Uterus (tissue), 4 donors: ENCODE measurements at places on chromosomes 1 and 21. TPM values are rescaled to one million over a fixed set of nuclear protein-coding genes. Genes with fewer than 3 reads are reported as not detected.
A peak's percentile ranks its signal among the peaks of the same experiment; 100 is the strongest.

GRCh38 chr1:52629325-52629643 lies 3.7 kb upstream of the SHISAL2A start:
- peaks cover 5% of the 10 kb centered on the region for H3K27me3 ChIP-seq
- H3K4me1 ChIP-seq, result peaks cover 4% of the 10 kb centered on the region
- H3K36me3 ChIP-seq, result no peaks in the 10 kb centered on the region
- no peak for DNase-seq
- no peak overlapping the region for H3K4me3 ChIP-seq

DNA sequence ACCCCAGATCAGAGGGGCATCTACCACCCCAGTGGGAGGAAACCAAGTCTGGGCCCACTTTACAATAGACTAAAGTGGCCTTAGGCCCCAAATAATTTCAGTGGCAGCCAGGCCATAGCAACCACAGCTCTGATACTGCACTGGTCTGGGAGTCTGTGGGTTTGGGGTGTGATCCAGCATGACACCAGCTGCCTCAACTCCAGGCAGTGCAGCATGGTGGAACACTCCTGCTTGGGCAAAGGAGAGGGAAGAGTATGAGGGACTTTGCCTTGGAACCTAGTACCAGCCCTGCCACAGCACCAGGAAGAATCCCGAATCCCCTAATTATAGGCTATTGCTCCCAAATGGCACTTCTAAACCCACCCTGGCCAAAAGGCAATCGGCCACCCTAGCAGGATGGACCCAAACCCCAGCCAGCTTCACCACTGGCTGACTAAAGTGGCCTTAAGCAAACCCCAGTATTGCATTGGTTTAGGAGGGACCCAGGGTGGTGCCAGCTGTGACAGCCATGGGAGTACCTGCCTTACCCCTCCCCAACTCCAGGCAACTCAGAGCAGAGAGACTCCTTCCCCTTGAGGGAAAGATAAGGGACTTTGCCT lies 47.1 kb downstream of the PACC1 start:
- no peaks in the 10 kb centered on the region for H3K36me3 ChIP-seq
- H3K27ac ChIP-seq, result no peak overlapping the region
- no peaks in the 10 kb centered on the region for H3K27me3 ChIP-seq

DNA sequence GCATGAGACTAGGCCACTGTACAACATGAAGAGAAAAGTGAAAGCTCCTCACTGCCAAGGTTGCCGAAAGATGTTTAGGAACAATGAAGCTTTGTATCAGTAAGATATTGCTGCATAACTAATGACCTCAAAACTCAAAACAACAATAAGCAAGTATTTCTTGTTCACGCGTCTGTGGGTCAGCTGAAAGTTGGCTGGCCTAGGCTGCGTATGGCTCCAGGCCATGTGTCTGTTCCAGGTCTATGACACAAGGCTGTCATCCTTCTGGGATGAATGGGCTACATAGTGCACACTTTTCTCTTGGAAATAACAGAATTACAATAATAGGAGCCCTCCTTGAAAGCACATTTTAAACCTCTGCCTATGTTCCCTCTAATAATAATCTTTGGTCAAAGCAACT lies 515.9 kb downstream of the PLPP3 start:
- no peak for DNase-seq
- H3K27me3 ChIP-seq, result no peaks in the 10 kb centered on the region
- no peak overlapping the region for H3K4me3 ChIP-seq
- no peaks in the 10 kb centered on the region for H3K4me1 ChIP-seq
- H3K36me3 ChIP-seq, result no peaks in the 10 kb centered on the region
- H3K27ac ChIP-seq, result no peak overlapping the region

DNA sequence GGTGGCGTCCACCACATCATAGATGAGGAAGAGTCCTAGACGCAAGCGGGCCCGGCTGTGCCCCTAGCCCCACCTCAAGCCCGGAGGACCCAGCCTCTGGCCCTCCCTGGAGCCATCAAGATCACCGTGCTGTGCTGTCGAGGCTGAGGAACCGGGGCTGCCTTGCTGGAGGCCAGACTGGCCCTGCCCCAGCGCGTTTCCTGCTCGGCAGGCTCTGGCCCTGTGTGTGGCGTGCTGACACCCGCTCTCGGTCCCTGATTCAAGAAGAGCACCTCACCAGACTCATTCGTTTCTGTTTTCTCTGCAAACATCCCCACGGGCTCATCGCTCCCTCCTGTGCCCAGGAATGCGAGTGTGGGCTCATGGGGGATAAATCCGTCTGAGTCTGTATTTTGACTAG lies 51.1 kb downstream of the GLIS1 start:
- H3K27ac ChIP-seq, result no peak overlapping the region
- no peak for DNase-seq
- no peaks in the 10 kb centered on the region for H3K4me1 ChIP-seq
- H3K27me3 ChIP-seq, result no peaks in the 10 kb centered on the region
- no peak overlapping the region for H3K4me3 ChIP-seq
- no peaks in the 10 kb centered on the region for H3K36me3 ChIP-seq

DNA sequence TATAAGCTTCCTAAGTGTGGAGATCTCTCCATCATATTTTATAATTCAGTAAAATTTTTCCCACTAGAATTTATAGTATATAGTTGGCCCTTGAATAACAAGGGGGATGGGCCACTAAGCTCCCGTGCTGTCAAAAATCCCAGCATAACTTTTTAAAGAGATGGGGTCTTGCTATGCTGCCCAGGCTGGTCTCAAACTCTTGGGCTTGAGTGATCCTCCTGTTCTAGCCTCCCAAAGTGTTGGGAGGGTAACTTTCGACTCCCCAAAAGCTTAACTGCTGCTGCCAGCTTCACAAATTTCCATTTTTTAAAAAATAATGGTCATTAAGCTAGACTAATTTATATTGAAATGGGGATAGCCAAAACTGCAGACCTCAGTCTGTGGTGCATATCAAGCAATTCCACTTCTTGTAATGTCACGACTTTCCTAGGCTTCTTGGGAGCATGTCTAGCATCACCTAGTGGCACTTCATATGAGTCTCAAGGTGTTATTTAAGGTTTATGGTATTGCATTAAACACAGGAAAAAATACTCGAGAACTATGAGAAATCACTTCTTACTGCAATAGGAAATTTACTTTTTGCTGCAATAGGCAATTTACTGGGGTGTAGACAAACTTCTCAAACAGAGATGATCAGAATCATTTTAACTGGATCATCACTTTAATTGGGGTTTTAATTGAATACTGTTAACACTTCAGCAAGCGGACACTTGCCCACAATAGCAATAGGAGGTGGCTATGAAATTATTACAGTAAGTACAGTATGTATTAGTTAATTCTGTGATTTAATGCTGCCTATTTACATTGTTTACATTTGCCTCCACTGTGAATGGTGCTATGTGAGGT lies 19.3 kb upstream of the ACTA1 start:
- H3K36me3 ChIP-seq, result no peaks in the 10 kb centered on the region
- no peaks in the 10 kb centered on the region for H3K27me3 ChIP-seq
- H3K27ac ChIP-seq, result no peak overlapping the region
- no peaks in the 10 kb centered on the region for H3K4me1 ChIP-seq
- H3K4me3 ChIP-seq, result no peak overlapping the region

DNA sequence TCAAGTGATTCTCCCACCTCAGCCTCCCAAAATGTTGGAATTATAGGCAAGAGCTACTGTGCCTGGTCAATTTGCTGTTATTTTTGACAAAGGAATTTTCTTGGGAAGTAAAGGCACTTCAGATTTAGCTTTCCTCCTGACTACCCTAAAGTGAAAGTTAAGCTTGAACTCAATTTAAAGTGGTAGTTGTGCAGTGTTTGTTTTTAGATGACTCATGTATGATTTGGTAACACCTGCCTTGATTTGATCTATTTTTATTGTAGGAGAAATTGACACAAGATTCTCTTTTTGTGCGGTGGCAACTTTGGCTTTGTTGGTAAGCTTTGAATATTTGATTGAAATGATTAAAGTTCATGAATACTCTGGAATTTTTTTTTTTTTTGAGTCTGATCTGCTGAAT lies 5.0 kb downstream of the RABGGTB start:
- H3K4me3 ChIP-seq, result no peak overlapping the region
- H3K27me3 ChIP-seq, result no peaks in the 10 kb centered on the region
- no peak for DNase-seq
- peaks cover 9% of the 10 kb centered on the region for H3K4me1 ChIP-seq
- H3K36me3 ChIP-seq, result no peaks in the 10 kb centered on the region
- no peak overlapping the region for H3K27ac ChIP-seq

DNA sequence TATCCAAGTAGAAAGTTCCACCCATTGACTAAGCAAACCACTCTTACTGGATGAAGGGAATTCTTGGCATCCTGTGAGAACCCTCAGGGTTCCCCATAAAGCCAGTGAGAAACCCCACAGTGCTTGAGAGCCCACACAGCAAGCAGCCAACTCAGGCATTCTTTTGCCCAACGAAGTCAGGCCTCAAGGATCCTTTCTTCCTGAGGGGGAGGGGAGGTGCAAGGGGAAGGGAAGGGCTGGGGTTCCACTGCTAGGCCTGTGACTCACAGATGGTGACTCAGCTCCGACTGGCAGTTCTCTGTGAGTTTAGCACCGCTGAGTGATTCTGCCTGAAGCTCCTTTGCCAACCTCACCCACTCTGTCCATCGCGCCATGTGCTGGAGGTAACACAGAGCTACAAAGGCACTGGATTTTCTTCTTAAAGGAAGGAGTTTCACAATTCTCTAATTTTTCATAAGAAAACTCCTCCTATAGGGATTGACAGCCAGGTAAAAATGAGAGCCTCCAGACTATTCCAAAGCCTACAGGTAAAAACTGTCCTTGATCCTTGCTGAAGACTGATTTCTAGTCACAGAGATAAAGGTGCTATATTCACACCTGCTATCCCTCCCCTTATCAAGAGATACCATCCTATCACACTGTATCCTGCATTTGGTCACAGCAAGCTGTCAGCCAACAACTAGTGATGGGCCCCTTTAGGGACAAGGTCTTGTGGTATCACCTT lies 4.8 kb downstream of the ENO1 start:
- H3K4me1 ChIP-seq, result peaks cover 11% of the 10 kb centered on the region
- peak; percentile 68 for DNase-seq
- H3K36me3 ChIP-seq, result no peaks in the 10 kb centered on the region
- H3K4me3 ChIP-seq, result no peak overlapping the region

The STIL gene
- total RNA-seq, result 1.8 TPM

GRCh38 chr1:59352065-59352464 lies 55.2 kb downstream of the FGGY start:
- no peak overlapping the region for H3K4me3 ChIP-seq
- peaks cover 8% of the 10 kb centered on the region for H3K4me1 ChIP-seq
- H3K27ac ChIP-seq, result no peak overlapping the region
- DNase-seq, result no peak
- H3K27me3 ChIP-seq, result no peaks in the 10 kb centered on the region

DNA sequence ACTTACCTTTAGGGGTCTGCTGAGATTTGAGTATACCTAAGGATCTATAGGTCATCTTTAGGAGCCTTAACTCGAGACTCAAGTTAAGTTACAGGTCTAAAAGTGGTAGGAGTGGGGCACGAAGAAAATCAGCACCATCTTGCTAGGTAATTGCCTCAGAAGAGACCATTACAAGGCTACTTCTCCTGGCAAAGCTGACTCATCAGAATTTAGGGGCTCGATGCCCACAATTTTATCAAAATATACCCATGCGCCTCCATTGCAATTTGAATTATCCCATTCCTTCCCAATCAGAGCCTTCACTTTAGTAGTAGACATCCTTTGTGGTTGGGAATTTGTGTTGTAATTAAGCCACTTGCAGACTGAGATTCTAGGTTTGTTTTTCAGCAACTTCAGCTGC lies 1994.3 kb downstream of the MRPL39 start:
- no peak overlapping the region for H3K27ac ChIP-seq
- no peaks in the 10 kb centered on the region for H3K36me3 ChIP-seq
- H3K4me1 ChIP-seq, result no peaks in the 10 kb centered on the region
- no peaks in the 10 kb centered on the region for H3K27me3 ChIP-seq

The AADACL4 gene
- total RNA-seq, result 0.14 TPM

The OPRD1 gene
- total RNA-seq, result 0.07 TPM

The EDEM3 gene
- 64.7 TPM for total RNA-seq

- no peaks in the 10 kb centered on the region for H3K36me3 ChIP-seq
- no peak overlapping the region for H3K27ac ChIP-seq
- H3K4me1 ChIP-seq, result no peaks in the 10 kb centered on the region
- no peak overlapping the region for H3K4me3 ChIP-seq
Measured at GRCh38 chr1:43883321-43883720, 50.3 kb upstream of the ARTN start.

DNA sequence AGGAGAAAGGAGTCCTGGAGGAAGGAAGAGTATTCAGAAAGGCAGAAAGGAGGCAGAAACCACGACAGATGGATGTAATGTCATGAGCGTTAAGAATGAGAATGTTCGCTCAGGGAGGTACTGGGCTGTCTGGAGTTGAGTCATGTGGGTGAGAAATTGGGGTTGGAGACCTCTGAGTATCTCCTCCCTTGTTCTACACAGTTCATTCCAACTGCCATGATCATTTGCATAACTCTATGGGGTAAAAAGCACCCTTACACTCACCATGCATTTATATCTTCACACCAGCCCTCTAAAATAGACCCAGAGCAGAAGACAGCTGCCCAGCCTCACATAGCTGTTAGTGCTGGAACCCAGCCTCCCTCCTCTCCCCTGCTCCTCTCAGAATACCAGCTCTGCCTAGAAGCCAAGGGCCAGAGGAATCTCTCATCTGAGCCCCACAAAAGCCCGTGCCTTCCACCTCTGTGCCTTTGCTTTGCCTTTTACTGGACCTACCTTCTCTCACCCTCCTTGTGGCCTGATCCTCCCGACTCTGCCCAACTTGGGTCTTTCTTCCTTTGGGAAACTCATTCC lies 85.2 kb downstream of the BEND5 start:
- H3K4me1 ChIP-seq, result no peaks in the 10 kb centered on the region
- H3K4me3 ChIP-seq, result no peak overlapping the region
- H3K27ac ChIP-seq, result no peak overlapping the region

GRCh38 chr21:25176637-25177412 lies 430.5 kb downstream of the MRPL39 start:
- no peak for DNase-seq
- no peak overlapping the region for H3K27ac ChIP-seq
- no peaks in the 10 kb centered on the region for H3K4me1 ChIP-seq
- no peak overlapping the region for H3K4me3 ChIP-seq

The LAMTOR5 gene
- total RNA-seq, result 90.7 TPM

DNA sequence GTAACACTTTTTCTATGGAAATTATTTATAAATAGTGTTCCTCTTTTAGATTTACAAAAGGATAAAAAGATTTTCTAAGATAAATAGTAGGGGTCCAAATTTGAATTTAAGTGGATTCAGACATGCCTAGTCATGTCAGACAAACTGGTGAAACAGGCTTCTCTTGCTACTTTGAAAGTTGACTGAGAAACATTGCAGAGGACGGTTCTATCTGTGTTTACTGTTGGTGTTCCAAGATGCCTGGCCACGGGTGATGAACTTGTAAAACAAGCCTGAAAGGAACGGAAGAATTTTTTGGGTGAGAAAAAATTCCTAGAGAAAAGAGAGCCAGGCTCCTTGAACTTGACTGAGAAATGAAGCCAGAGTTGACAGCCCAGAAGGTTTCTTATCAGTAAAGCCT lies 2.2 kb downstream of the KRTAP19-1 start:
- H3K27ac ChIP-seq, result no peak overlapping the region
- no peak overlapping the region for H3K4me3 ChIP-seq
- DNase-seq, result no peak
- no peaks in the 10 kb centered on the region for H3K4me1 ChIP-seq
